ENCODE measurements at places on chromosomes 1 and 21.

DNA sequence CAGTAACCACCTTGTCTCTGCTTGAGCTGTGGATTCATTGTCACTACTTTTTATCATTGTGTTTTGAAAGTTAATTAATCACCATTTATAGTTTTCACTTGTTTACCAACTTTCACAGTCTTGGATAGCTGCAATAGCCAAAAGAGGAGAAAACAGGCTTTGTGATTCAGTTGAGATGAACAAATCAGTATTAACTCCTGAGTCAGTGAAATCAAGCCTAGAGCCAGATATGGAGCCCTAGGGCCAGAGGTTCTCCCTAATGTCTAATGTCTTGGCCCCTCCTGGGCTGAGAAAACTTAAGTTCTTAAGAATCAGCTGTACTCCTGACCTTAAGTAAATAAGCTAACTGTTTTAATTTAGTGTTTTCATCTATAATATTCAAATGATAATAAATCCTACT, 228.8 kb downstream of the DNM3 start:
- DNase-seq: no peak

- no peak for DNase-seq
These were observed 18.7 kb upstream of the ZBTB21 start for GRCh38 chr21:42028766-42029425.

DNA sequence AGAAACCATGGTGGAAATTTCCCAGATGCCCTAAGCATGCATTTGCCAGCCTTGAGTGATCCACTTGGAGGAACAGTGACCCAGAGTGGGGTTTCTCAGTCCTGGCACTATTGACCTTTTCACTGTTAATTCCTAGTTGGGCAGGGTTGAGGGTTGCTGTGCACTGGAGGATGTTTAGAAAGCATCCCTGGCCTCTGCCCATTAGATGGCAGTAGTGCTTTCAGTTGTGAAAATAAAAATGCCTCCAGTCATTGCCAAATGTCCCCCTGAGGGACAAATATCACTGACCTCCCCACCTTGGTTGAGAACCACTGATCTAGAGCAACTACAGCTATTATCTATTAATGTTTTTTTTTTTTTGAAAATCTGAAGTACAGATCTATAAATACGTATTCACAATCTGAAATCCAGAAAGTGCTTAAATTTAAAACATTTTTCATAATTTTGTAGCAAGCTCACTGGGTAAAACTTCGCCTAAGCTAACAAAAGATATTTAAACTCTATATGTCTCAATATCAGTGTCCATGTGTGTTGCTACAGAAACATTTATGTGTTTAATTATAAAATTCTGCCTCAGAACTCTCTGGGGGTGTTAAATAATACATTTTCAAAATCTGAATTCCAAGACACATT, 27.3 kb downstream of the F3 start:
- no peak for DNase-seq

DNA sequence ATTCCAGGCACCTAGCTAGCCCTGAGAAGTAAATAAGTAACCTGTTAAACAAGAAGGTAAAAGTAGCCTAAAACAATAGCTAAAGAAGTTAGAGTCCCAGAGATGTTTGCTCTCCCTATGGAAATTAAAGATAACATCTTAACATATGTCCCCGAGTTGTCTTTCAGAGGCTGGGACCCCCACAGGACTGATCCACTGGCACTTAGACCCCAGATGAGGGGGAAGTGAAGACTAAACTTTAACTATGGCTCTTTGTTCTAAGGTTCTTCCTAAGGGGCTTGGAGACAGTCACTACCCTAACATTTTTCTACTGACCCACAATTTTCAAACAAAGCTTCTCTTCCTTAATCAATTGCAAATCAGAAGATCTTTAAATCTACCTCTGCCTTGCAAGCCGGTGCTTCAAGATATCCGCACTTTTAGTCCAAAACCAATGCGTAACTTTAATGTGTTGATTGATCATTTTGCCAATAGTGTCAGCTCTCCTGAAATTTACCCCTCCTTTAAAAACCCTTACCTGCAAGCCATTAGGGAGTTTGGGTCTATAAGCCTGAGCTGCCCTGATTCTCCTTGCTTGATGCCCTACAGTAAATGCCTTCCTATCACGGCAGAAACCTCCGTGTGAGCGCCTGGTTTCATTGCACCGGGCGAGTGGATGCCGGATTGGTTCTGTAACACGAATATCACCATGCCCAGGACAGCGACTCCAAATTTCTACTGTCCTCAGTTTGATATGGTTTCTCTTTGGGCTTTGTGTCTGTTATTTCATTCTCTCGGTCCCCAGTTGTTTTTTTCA, 404.4 kb downstream of the SIPA1L2 start:
- DNase-seq: no peak

DNA sequence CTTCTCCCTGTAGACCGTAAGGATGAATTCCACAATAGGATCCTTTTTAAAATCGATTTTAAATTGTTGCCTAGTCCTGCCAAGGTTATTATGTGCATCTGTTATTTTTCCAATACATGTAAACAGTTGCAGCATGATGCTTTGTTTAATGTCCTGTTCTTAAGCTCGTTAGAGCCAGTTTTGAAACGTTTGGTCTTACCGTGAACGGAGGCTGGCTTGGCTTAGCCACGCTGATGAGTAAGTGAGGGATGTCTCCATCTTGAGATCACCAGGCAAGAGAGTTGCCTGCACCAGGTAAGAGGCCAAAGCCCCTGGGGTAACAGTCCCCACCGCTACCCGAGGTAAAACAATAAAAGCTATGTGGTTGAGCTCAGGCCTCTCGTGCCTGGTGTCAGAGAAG, 17.3 kb downstream of the CSTB start:
- DNase-seq: no peak

- no peak for DNase-seq
These were observed 22.8 kb upstream of the RNU1-4 start for GRCh38 chr1:16717336-16718098.

GRCh38 chr1:19345391-19345790, 33.3 kb downstream of the SLC66A1 start:
- DNase-seq: no peak

DNA sequence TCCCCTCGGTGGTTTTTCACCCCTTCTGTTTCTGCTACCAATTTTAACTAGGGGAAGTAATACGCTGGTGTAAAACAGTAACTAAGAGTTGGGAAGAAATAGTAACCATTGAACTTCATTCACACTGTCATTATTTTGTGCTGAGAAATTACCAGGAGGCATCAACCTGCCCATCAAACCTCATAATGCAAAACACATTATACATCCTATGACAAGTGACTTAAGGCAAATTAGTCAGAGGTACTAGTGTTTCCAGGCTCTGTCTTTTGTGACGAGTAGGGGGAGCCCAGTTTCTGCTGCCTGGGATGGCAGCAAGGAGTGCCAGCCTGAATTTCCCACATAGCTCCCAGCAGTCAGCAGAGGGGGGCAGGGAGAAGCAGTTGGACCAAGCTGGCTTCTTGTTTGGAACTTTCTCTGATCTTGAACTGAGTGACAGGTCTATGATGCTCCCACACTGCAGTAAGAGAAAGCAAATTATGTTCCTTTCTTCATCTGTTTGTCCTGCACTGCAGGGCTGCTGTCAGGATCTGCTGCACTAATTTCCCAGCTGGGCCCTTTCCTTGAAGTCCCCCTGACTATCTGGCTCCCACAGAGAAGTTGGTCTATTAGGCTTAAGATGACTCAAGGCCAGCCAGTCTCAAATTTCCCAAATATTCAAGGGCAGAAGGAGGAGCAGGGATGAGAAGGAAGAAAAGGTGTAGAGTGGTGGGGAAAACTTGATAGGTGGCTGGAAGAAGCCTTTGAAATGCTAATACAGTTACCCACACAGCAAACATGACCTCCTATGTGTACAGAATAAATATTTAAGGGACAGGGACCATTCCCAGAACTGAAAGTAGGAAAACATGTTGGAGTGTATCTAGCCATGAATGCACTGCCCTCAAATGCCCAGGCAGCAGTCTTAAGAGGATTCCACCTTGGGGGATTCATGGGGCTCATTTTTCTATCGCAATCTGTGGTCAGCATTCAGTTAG, 322.8 kb downstream of the SEC16B start:
- no peak for DNase-seq

DNA sequence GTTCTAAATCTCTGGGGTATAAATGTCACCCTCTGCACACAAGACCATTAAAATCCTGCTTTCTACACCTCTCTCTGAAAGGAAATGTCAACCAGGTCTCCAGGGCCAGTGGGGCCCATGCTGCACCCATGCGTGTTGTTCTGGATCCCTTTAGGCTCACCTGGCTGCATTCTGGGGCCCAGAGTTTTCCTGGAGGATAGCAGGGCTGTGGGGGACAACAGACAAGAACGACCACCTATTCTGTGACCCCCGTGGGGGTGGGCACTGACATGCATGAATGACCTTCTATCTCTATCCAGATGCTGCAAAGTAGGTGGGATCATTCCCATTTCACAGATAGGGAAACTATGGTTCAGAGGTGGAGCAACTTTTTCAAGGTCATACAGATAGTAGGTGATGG, 41.6 kb downstream of the TNNT2 start:
- no peak for DNase-seq

DNA sequence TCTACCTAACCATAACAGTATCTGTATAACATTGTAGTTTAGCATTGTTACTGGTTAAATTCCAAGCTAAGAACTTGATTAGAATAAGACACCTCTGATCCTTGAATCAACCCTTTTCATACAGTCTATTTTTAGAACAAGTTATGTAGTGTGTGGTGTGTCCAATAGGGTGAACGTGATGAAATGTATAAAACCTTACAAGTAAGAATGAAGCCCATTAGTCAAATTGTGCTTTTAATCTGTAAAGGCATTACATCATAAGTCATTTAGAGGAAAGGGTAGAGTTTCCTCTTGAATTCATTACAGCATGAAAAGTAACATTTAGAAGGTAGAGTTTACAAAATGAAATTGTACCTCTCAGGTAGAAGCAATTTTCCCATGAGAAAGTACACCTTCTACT, 479.2 kb downstream of the LTN1 start:
- DNase-seq: no peak

GRCh38 chr1:38487396-38487795, 372.2 kb downstream of the RRAGC start:
- no peak for DNase-seq

- DNase-seq: no peak
These were observed 64.3 kb downstream of the ANKRD13C start for GRCh38 chr1:70290218-70290617.

Measured in stimulated activated CD4-positive, alpha-beta T cell treated with anti-CD3 and anti-CD28 coated beads, Interleukin-1b, Interleukin-23, amount 100 ng/mL, for 48 hours (primary cell).